ENCODE measurements at places on chromosomes 1 and 21. TPM values are rescaled to one million over a fixed set of nuclear protein-coding genes. Genes with fewer than 3 reads are reported as not detected.

FAM110D gene
- total RNA-seq, result 4.2 TPM

DNA sequence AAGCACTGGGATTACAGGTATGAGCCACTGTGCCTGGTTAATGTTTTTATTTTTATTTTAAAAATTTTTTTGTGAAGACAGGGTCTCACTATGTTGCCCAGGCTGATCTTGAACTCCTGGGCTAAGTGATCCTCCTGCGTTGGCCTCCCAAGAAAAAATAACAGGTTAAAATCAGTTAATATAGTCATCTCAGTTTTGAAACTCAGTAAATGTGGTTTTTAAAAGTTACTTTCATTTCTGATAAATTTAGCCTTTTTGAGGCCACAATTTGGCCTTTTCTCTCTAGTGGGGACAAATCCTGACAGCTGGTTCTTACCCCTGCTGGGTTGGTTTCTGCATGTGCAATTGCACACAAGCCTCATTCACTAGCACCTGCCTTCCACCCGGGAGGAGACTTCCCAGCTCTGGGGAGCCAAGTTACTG, 13.3 kb downstream of the PMF1 start:
- H3K4me1 ChIP-seq, result peaks cover 8% of the 10 kb centered on the region
- no peak for DNase-seq
- H3K27ac ChIP-seq, result no peak overlapping the region
- no peaks in the 10 kb centered on the region for H3K27me3 ChIP-seq
- H3K36me3 ChIP-seq, result peaks cover 47% of the 10 kb centered on the region

PDIK1L gene
- 5.6 TPM for total RNA-seq

DNA sequence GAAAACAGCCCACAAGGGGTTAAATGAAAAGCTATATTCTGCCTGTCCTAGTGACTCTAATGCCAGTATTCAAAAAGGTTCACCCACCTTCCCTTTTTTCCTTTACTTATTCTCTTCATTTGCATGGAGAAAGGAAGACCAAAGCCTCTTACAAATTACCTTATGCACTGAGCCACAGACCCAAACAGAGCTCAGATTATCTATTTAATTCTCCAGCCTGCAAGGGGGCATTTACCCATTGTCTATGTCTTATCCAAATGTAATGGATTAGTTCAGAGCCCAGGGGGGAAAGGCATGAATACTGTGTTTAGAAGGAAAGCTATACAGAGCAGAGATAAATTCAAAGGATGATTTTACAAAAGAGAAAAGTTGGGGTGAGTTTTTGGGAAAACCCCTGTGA, 388.5 kb downstream of the OMA1 start:
- peaks cover 3% of the 10 kb centered on the region for H3K4me1 ChIP-seq
- no peak overlapping the region for H3K4me3 ChIP-seq
- H3K27me3 ChIP-seq, result no peaks in the 10 kb centered on the region
- no peak overlapping the region for H3K27ac ChIP-seq
- no peak for DNase-seq

Measured in vagina (tissue), 2 donors.